ENCODE measurements at places on chromosomes 7 and 10.
A peak's percentile ranks its signal among the peaks of the same experiment; 100 is the strongest.

GRCh38 chr7:75559355-75559975 lies 67.3 kb downstream of the SPDYE5 start:
- no peak for DNase-seq

GRCh38 chr7:74575083-74575784 lies 82.3 kb upstream of the GTF2I start:
- DNase-seq: no peak

DNA sequence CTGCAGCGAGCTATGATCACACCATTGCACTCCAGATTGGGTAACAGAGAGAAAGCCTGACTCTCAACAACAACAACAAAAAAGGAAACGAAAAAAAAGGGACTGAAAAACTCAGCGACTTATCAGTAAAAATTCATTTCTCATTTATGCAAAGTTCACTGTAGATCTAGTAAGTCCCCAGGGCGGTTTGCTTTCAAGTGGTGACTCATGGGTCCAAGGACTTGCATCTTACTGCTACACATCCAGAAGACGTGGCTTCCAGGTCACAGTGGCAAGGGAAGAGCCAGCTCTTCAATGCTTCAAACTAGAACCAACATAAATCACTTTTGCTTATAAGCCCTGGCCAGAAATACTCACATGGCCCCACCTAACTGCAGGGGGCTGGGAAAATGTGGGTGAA lies 178.3 kb upstream of the AUTS2 start:
- no peak for DNase-seq

DNA sequence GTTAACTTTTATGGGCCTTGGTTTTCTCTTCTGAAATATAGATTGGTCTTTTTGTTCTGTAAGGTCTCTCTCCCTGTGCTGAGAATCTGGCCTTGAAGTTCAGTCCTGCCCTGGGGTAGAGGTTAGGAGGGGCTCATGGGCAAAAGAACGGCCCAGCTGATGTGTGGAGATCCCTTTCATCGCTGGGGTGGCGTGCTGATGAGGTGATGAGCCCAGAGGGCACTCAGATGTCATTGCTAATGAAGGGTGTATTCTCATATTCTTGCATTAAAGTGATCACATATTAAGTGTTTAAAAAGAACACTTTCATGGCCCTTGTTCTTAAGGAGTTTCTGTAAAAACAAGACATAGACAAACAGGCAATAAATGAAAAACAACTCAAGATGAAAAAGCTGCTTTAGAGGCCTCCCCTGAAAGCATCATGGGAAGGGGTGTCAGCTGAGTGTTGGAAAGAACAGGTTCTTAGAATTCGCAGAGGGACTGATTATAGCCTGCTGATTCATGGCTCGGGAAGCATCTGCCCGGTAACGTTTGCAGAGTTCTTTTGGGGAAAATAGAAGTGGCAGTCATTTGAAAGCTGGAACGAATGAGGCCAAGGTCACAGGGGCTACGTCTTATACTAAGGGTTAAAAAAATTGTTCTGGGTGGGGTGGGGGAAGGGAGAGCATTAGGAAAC lies 72.5 kb upstream of the GPR158 start:
- no peak for DNase-seq

- no peak for DNase-seq
Observed at GRCh38 chr10:75000748-75001321, 110.6 kb upstream of the SAMD8 start.

DNA sequence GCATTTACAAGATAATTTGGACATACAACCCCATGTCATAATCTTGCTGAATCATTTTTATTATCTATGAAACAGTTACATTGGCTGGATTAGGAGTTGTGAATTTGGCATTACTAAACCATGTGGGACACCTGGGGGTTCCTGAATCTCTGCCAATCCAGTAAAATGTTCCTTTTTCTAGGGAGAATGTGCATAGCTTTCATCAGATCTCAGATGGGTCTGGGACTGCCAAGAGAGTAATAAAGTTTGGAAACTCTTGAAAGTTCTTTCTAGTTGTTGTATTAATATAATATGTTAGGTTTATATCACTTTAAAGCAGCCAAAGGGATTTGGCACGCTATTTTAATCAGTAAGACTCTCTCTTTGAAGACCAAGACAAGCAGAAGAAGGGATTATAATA lies 62.7 kb downstream of the SEMA3E start:
- DNase-seq: no peak

GRCh38 chr7:99196536-99197258 lies 11.2 kb downstream of the KPNA7 start:
- DNase-seq: no peak

- DNase-seq: no peak
Observed at GRCh38 chr7:130904792-130905191, 170.8 kb upstream of the KLF14 start.

GRCh38 chr7:118151671-118152070 lies 32.3 kb upstream of the LSM8 start:
- no peak for DNase-seq

- DNase-seq: no peak
Observed at GRCh38 chr7:16801111-16801542, 3.7 kb downstream of the AGR2 start.

DNA sequence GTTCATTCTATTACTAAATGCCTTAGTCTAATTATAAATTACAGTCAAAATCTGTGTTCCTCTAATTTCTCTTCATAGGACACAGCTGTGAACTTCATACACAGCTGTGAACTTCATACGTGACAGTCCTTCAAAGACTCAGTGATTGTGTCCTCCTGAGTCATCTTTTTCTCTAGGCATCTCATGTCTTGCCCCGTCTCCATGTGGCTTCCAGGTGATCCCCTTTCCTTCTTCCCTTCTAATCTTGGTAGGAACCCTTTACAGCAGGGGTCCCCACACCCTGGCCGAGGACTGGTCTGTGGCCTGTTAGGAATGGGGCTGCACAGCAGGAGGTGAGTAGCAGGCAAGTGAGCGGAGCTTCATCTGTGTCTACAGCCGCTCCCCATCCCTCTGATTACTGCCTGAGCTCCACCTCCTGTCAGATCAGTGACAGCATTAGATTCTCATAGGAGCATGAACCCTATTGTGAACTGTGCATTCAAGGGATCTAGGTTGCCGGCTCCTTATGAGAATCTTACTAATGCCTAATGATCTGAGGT lies 14.0 kb upstream of the EIF5AL1 start:
- DNase-seq: no peak

DNA sequence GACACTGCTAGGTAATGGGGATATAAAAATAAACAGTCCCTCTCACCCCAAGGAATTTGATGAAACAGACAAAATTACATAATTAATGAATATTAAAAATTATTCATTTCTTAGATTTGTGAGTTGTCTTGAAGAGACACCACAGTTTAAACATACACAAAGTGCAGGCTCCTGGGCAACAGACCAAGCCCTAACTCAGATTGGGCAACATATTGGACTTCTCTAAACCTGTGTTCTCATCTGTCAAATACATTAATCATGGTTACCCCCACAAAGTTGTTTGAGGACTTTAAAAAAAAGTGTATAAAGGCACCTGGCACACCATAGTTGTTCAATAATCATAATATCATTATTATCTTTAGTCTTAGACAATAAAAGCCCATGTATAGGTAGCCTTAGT lies 62.5 kb upstream of the CAPZA2 start:
- DNase-seq: no peak

GRCh38 chr7:107370816-107371215 lies 99.0 kb upstream of the GPR22 start:
- DNase-seq: no peak

DNA sequence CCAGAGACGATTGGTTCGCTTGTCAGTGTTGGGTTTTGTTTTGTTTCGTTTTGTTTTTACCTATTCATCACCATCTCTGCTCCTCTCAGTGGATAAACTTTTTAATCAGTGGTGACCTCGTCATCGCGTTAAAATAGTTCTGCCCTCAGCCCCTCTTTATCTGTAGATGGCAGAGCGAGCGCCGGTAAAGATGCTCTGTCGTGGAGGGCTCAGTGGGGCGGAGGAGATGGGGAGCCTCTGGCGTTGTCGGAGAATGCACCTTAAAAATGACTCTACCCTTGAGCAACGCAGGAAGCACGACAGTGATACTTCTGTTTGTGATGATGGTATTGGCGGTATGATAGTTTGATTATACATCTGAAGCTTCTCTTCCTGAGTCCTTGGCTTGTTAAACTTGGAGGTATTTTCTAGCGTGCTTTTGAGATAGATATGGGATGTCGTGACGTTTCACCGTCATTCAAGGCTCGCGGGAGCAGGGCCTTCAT lies 554 bp downstream of the CSGALNACT2 start:
- DNase-seq: peak; percentile 61

DNA sequence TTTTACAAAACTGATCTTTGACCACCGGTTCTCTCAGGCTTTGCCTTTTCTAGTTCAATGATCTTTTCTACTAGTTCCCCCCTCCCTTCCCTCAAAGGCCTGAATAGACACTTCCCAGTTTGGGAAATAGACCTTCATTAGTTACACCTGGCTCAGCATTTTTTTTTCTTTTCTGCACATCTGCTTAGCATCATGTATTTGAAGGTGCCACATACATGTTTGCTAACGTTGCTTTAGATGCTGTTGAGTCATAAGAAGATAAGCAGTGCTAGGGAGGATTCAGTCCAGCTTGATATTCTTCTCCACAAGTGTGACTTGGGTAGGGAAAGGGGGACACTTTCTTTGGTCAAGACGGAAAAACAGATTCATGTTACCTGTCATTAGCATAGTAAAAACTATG lies 78.3 kb downstream of the BICC1 start:
- no peak for DNase-seq

GRCh38 chr7:78125884-78126283 lies 327.3 kb downstream of the PHTF2 start:
- DNase-seq: no peak

GRCh38 chr7:29080803-29081202 lies 65.5 kb downstream of the CPVL start:
- DNase-seq: no peak

GRCh38 chr10:124508070-124508667 lies 46.5 kb downstream of the LHPP start:
- no peak for DNase-seq

GRCh38 chr7:39269034-39269433 lies 291.3 kb downstream of the POU6F2 start:
- no peak for DNase-seq

- no peak for DNase-seq
Observed at GRCh38 chr7:69823151-69823744, 225.0 kb downstream of the AUTS2 start.

DNA sequence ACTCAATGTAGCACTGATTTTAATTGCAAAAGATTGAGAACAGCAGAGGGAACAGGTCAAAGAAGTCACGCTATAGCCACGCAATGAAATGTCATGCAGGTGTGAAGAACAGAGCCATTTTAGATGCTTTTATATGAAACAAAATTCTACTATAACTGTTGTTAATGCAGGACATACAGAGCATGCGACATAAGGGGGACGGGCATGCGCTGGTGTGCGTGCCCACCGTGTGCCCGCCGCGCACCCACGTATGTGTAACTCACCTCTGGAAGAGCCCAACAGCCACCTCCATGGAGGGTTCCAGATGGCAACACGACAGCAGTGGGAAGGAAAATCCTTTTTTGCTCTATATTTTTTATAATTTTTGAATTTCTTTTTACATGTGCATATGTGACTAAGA lies 410.0 kb upstream of the RNF32 start:
- DNase-seq: no peak

- DNase-seq: no peak
Observed at GRCh38 chr7:152854386-152854785, 94.8 kb downstream of the ACTR3B start.

DNA sequence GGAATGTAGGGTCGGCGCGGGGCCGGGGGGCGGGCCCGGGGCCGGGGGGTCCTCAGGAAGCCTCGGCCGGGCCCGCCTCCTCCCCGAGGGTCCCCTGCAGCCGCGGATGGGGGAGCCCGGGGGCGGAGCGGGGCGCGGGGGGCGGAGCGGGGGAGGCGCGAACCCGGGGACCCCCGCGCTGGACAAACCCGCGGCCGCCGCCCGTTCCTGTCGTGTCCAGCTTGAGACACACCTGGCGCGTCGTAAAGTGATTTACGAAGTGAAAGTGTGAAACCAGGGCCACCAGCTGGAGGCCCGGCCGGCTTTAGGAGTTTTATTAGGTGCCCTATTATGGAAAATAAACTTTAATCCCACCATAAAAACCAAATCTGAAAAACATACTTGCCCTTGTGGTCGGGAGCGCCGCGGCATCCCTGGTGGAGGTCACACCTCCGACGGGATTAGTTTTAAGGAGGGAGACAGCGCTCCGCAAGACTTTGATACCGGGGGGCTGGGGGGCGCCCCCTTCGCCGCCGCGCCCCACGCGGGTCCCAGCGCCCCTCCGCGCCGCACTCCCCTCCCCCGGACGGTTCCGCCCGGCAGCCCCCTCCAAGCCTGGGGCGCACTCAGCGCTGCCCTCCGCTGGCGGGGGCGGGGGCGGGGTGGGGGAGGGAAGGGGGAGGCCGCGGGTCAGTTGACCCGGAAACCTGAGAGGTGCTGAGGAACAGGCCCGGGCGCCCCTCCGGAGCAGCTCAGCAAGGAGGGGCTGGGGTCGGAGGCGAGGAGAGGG lies 10.3 kb downstream of the MNX1 start:
- DNase-seq: no peak

- no peak for DNase-seq
Observed at GRCh38 chr7:87144173-87144657, 8.0 kb upstream of the DMTF1 start.

- peak; percentile 65 for DNase-seq
Observed at GRCh38 chr10:79400146-79401004, 45.0 kb downstream of the ZCCHC24 start.

DNA sequence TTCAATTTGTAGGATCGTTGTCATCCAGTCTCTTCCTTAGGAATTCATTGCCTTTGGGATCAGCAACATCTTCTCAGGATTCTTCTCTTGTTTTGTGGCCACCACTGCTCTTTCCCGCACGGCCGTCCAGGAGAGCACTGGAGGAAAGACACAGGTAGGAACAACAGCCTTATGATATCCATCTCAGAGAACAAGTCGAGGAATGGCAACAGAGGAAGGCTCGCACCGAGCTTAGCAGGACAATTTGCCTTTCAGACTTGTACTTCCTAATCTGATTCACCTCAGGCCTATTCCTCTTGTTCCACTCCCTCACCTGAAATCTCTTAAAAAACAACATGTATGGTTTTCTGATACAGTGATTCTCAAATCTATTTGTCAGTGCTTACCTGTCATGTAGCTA lies 29.5 kb downstream of the SLC26A4 start:
- DNase-seq: no peak

- DNase-seq: no peak
Observed at GRCh38 chr7:30764030-30764975, 6.9 kb upstream of the MINDY4 start.

- no peak for DNase-seq
Observed at GRCh38 chr7:156158693-156159092, 346.4 kb upstream of the SHH start.

- no peak for DNase-seq
Observed at GRCh38 chr7:140036224-140036962, 26.4 kb downstream of the PARP12 start.

All from activated CD4-positive, CD25-positive, alpha-beta regulatory T cell treated with anti-CD3 and anti-CD28 coated beads, Interleukin-2, amount 50 U/mL, for 72 hours (primary cell).